ENCODE measurements at places on chromosomes 5 and 9. TPM values are rescaled to one million over a fixed set of nuclear protein-coding genes. Genes with fewer than 3 reads are reported as not detected.

GRCh38 chr9:106467865-106468164, 395.2 kb upstream of the ZNF462 start:
- no peak for DNase-seq

- DNase-seq: no peak
Measured at GRCh38 chr5:72455476-72455875, 51.7 kb downstream of the ZNF366 start.

Gene QRFP
- not detected for total RNA-seq

Gene RFX3
- 10.8 TPM for total RNA-seq

GRCh38 chr5:168307022-168307421, 15.6 kb downstream of the WWC1 start:
- DNase-seq: no peak

Gene TEX48
- total RNA-seq: not detected

- DNase-seq: no peak
Measured at GRCh38 chr9:88932766-88933165, 58.5 kb upstream of the S1PR3 start.

Gene SHC3
- 1.8 TPM for total RNA-seq

GRCh38 chr5:143606043-143606752, 202.7 kb upstream of the NR3C1 start:
- no peak for DNase-seq

GRCh38 chr9:121294866-121295661, 27.1 kb downstream of the GSN start:
- peak; percentile 83 for DNase-seq

GRCh38 chr9:75265525-75265972, 177.2 kb downstream of the OSTF1 start:
- no peak for DNase-seq

DNA sequence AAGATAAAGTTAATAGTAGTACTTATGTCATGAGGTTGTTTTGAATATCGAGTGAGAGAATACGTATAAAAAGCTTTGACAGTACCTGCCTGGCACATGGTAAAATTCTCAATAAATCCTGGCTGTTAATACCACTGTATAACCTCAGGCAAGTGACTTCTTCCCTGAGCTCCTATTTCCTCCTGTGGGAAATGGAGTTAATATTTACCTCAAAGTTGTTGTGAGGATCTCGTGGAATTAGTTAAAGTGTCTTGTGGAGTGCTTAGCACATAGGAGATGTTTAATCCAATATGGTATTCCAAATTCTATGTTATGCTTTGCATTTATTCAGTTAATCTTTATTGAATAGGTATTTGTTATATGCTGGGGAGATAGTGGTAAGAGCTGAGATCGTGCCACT, 18.5 kb downstream of the FOCAD start:
- no peak for DNase-seq

- no peak for DNase-seq
Measured at GRCh38 chr9:109872901-109873300, 92.9 kb downstream of the PALM2AKAP2 start.

Gene SLC36A2
- total RNA-seq: not detected

- no peak for DNase-seq
Measured at GRCh38 chr9:31669311-31669710, 715.1 kb upstream of the ACO1 start.

DNA sequence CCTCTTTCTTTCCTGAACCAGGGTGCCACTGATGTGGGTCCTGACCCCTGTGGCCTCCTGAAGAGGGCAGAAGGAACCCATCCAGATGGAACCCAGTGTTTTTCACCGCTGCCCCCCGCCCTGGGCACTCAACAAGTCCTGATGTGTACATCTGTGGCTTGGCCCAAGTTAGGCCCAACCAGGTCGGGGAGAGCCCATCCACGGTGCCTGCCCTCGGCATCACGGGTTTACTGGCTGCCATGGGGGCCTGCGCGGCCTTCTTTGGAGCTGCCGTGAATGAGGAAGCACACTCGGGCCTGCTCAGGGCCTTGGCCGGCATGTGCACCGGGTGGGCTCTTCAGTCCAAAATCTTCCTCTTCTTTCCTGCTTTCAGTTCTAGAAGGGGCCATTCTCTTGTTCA, 5.8 kb downstream of the ECSCR start:
- no peak for DNase-seq

DNA sequence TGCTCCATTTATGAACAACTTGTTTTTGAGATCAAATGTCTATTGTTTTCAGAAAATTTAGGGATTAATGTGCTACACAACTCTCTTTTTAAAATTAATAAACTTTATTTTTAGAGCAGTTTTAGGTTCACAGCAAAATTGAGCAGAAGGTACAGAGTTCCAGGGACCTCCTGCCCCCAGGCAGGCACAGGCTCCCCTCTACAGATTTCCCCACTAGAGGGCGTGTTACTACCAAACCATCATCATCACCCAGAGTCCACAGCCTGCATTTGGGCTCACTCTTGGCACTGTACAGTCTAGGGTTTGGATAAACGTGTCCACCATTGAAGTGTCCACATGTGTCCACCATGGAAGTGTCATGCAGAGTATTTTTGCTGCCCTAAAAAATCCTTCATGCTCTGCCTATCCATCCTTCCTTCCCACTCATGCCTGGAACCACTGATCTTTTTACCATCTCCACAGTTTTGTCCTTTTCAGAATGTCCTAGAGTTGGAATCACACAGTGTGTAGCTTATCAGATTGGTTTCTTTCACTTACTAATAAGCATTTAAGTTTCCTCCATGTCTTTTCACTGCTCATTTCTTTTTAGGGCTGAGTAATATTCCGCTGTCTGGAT, 61.7 kb downstream of the MRPL36 start:
- DNase-seq: no peak

GRCh38 chr5:144367991-144368390, 197.3 kb downstream of the KCTD16 start:
- no peak for DNase-seq

DNA sequence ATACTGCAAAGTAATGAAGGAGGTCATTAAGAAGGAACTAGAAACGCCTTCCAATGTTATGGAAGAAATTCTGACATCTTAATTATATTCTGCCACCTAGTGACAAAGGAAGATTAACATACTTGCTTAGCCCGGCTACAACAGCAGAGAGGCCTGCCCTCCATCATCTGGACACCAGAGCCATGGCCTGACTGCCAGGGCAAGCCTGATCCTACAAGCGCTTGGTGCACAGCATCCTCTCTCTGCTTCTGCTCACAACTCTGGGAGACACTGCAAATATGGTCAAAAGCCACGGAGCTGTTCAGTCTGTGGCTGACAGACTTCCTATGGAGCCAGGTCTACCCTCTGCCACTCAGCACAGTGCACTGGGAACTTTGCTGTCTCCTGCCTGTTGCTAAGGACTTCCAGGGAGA, 87.3 kb upstream of the SLC44A1 start:
- no peak for DNase-seq

Gene TRIM7
- 3.0 TPM for total RNA-seq

- DNase-seq: no peak
Measured at GRCh38 chr5:73507062-73507461, 8.8 kb downstream of the BTF3 start.

GRCh38 chr9:70222354-70222753, 36.4 kb upstream of the SMC5 start:
- DNase-seq: no peak

- no peak for DNase-seq
Measured at GRCh38 chr9:130663258-130663976, 977 bp upstream of the PRDM12 start.

GRCh38 chr9:130713286-130713960, 19.8 kb downstream of the EXOSC2 start:
- DNase-seq: no peak

GRCh38 chr9:79501546-79501945, 70.2 kb upstream of the TLE4 start:
- no peak for DNase-seq

DNA sequence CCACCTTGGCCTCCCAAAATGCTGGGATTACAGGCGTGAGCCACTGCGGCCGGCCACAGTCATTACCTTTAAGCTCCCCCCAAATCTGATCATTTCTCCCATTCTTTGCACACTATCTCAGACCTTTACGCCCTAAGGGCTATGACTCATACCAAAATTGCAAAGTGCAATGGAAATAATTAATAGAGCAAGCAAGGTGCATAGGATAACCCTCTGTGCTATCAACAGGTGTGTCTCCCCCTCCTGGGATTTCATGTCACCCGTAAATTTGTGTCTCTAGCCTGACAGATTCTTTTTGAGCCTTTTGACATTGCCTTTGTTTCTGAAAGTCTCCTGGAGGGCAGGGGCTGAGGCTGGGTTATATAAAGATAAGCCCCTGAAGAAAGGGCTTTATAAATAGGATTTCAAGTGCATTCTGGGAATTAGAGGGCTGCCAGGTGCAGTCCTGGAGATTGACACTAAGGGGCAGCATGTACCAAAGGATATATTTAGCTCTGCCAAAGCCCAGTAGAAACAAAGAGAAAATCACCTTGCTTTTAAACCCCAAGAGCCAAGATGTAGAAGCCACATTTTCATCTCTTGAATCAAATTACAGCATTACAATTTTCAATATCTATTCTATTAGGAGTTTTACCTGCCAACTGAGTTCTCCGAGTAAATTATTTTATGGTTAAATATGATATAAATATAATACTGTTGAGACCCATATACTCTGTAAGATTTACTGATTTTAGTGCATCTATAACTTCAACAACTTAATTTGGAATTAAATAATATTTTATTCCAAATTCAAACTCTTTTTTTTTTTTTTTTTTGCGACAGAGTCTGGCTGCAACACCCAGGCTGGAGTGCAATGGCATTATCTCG, 18.2 kb downstream of the S100Z start:
- DNase-seq: no peak

Gene MAMDC2
- total RNA-seq: 3.7 TPM

Gene EQTN
- total RNA-seq: not detected

GRCh38 chr5:104146652-104147051, 584.1 kb upstream of the NUDT12 start:
- no peak for DNase-seq

DNA sequence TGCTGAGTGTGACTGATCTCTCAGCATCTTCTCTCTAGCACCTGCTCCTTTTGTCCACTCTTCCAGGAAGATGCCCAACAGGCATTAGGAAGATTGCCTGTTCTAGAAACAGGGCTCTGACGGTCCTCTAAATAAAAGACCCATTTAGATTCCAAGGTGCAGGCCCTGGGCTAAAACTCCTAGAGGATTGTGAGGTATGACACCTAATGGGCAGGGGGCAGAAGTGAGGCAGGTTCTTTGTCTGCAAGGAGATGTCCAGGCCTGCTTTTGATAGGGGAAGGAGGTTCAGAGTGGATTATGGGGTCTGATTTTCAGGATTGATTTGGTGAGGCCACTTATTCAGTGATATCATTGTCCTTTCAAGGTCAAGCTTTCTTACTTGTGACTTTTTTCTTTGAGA, 140.8 kb upstream of the TRPC7 start:
- DNase-seq: no peak

- no peak for DNase-seq
Measured at GRCh38 chr5:156834916-156835315, 15.2 kb upstream of the PPP1R2B start.
